ENCODE measurements at places on chromosomes 2 and 18. TPM values are rescaled to one million over a fixed set of nuclear protein-coding genes. Genes with fewer than 3 reads are reported as not detected.

DNA sequence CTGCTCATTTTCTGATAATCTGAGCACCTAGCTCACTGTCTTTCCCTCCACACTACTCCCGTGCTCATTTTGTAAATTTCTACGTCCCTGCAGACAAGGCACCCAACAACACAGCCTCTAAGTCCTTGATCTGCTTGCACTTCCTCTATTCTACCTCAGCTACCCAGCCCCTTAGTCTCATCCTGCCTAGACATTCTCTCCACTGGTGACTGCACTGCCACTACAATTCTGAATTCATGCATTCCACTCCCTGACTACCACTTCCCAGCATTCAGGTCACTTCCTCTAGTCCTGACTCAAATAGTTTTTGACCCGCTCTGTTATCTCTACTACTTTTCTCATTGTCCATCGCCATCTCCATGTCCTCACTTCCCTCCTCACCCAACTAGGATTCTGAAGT, 155.7 kb downstream of the DYM start:
- DNase-seq: no peak

- no peak for DNase-seq
Observed at GRCh38 chr2:37558623-37559022, 112.8 kb downstream of the CDC42EP3 start.

- no peak for DNase-seq
Observed at GRCh38 chr2:187500585-187501359, 52.7 kb upstream of the CALCRL start.

- DNase-seq: no peak
Observed at GRCh38 chr2:229640636-229641035, 73.7 kb downstream of the DNER start.

DNA sequence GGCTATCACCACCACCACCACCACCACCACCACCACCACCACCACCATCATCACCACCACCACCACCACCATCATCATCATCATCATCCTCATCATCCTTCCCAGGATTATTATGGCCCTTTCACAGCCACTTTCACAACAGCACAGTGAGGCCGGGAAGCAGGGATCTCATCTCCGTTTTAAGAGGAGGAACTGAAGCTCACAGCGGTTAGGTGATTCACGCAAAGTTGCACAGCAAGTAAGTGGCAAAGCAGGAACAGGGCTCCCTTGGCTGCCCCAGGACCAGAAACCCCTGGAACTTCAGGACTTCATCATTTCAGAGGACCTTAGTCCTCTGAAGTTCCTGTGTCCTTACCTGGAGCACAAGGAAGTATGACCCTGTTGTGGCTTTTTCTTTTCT, 26.8 kb downstream of the MRPL35 start:
- no peak for DNase-seq

DNA sequence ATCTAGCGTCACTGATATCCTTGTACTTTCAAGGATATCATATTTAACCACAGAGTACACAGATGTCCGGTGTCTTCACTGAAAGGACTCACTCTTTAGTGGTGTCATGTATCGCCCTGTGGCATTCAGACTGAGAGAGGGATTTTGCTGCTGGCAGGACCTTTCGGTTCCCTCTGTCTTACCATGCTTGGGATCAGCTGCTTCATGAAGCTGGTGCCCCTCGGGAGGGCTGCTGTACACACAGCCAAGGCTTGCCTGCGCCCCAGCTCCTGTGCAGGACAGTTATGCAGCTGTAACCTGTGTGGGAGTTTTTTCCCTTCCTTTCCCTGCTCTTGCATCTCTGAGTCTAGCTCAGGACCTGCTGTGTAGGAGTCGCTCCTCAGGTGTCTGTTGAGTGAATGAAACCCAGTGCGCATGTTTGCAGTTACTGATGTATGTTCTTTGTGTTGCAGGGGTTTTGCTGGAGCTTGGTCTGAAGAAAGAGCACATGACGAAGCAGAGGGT, 64.4 kb downstream of the GREB1 start:
- no peak for DNase-seq

DNA sequence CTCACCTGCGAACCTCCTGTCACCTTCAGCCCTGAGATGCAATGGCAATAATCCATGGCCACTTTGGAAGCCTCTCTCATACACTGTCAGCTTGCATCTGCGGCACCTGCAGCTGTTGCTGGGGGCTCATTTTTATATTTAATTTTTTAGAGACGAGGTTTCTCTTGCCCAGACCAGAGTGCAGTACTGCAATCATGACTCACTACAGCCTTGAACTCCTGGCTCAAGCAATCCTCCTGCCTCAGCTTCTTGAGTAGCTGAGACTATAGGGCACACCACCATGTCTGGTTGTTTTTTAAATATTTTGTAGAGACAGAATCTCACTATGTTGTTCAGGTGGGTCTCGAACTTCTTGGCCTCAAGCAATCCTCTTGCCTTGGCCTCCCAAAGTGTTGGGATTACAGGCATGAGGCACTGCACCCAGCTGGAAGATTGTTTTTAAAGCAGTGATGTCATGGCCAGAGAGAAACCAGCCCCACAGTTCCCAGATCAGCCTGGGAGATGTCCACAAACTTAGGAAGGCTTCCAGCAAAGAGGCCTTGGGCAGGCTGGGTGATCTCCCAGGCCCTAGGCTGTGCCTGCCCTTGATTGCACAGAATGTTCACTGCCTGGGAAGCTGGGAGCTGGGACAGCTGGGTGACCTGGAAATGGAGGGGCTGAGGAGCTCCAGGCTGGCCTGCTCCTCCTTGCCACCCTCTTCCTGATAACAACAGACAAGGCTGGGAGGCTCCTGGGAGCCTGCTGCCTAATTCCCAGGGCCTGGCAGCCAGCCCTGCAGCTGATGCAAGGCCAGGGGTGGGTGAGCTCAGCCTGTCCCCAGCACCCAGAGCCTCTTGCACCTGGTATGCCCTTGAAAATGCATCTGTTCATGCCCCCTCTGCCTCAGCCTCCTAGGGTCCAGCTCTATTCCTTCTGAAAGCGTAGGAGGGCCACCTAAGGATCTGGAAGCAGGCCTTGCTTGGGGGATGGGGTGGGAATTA, 27.1 kb downstream of the SH2D6 start:
- peak; percentile 68 for DNase-seq

DNA sequence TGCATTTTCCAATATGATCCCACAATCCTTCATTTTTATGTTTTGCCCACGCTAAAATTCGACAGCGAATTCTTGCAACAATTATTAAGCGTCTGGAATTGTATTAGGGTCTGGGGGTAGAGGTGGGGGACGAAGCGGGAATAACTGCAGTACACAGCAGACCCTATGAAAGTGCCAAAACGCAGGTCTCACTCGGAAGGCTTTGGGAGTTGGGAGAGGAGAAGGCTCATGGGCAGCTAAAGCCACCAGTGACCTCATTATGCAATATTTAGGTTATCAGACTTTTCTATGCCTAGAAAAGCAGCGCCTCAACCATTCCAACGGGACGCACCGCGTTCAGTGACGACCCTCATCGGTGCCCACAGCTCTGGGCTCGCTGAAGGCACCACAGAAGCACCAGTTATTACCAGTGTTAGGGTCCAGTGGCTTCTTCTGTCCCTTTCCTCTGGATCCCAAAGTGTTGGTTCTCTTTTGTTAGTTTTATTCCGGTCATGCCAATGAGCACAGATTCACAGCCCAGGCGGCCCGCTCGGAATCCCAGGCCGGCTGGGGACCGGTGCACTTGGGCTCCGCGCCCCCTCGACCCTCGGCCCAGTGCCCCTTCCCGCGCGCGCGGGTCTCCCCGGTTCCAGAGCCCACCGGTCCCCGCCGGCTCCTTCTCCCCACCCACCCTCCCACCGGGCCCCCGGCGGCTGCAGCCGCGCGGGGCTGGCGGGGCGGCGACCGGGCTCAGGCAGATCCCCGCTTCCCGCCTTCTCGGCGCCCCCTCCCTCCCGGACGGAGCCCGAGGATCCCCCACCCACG, 737 bp upstream of the MAPK4 start:
- DNase-seq: no peak

DNA sequence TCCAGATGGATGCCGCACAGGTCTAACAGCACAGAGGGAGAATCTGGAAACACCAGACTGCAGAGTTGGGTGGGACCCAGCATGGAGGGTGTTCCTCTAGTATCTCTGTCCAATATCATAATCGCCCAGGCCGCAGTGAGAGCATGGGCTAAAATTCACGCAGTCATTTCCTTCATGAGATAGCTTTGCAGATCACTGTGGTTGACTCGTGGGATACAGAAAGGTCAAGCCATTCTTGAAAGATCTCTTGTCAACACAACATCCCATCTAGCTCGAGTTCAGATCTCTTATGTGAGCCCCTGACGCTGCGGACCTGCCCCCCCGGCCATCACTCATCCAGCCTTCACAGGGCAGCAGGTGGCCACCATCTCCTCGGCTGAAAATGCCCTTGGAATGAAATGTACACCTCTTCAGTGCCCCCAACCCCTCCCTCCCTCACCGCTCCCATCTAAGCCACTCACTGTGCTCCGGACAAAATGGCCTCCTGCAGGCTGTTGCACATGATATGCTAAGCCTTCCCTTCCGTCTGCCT, 45.9 kb downstream of the FOSL2 start:
- DNase-seq: no peak

DNA sequence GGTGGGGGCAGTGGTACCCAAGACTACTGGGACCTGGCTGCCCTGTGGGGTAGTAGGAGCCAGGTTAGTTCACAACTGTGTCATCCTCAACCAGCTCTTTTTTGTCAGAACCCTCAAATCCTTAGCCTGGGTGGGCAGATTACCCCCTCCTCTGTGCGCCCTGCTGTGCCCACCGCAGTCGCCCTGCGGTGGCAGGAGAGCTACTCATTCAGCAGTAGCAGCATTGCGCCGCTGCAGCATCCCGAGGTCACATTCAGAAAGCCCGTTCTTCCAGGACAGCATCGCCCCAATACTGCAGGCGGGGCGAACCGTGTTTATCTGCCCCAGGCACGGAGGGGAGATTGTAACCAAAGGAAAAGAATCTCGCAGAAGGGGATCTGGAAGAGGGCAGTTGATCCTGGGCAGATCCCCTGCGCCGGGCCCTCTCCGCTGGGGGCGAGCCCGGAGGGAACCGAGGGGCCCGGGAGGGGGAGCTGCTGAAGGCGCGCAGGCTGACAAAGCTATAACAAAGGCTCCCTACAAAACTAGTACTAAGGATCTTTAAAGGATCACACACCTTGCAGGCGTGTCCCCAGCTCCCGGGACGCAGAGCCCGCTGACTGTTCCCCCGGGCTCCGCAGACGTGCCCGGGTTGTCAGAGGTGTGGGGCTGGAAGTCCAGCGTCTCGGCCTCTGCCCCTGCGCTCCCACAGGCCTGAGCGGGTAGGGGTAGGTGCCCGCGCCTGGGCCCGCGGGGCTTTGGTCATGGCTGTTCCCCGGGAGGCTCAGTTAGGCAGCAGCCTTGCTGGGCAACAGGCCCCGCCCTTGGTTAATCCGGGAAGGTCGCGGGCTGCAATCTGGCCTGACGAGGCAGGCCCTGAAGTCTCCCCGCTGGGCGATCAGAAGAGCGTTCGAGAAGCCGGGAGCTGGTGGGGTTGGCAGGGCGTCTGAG, 13.2 kb downstream of the POU3F3 start:
- no peak for DNase-seq

DNA sequence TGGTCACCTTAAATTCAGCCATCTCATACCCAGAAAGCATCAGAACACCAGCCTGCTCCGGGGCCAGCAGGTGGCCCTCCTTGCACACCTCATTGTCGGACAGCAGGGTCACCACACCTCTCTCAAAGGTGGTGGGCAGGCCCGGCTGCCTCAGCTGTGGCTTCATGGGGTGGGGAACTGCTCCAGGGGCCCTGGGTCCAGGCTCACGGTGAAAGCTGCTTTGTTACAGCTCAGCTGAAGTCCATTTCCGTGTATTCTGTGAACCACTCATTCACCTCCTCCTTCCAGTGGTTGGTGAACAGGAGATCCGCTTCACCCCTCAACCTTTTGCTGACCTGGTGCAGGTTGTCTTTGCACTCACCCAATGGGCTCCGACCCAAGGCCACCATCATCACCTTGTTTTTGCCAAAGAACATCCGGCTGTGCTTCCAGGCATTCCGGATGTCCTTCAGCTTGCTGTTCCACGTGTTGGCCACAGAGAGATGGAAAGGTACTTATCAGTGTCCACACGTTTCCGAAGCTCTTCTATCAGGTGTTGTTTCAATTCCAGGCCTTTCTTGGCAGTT, 78.6 kb upstream of the LDLRAD4 start:
- DNase-seq: no peak

GRCh38 chr2:127185705-127186104, 34.4 kb downstream of the CYP27C1 start:
- DNase-seq: no peak

DNA sequence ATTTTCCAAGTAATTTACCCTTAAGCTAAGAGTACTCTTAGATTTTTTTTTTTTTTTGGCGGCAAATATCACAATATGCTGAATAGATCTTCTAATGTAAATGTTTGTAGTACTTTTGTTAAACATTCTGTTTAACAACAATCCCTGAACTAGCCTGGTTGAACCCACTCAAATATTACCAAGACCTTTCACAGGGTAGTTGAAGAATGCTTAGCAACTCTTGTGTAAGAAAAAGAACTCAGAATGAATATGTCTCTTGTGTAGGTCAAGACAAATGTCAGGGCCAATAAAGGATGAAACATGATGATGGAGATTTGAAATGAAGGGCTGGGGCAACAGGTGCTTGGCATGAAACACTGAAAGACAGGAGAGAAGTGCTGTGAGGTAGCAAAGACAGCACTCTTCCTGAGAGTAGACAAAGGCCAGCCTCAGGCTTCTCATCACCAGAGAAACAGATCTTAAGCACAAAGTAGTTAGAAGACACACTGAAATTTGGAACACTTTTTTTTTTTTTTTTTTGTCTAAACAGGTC, 597.3 kb downstream of the ERBB4 start:
- DNase-seq: no peak

- DNase-seq: no peak
Observed at GRCh38 chr2:134407154-134407890, 153.4 kb downstream of the MGAT5 start.

DNA sequence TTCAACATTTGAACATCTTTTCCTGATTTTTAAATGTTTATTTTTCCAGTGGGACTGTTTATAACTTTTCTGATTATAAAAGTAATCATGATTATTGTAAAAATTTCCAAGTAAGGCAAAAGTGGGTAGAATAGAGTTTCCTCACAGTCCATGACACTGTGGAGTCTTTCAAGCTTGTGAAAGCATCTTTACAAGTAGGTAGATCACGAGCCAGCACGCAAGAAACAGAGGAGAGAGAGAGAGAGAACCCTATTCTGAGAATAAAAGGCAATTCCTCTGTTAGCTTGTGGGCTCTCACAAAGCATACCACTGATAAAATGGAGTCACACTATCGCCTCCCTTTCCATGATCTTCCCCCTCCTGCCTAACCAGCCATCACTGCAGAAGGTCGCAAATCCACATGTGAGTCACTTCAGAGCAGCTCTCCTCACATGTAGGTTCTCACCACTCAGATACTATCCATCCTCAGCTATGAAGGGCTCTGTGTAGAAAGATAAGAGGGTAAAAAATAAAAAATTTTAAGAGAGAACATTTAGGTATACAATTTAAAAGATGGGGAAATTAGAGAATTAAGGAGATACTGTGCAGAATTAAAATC, 40.3 kb downstream of the AAK1 start:
- DNase-seq: no peak

GRCh38 chr2:64675860-64676259, 22.1 kb upstream of the SERTAD2 start:
- no peak for DNase-seq

CTNNA2 gene
- not detected for total RNA-seq

DSG4 gene
- total RNA-seq: not detected

CRYBA2 gene
- total RNA-seq: not detected

B4GALT6 gene
- total RNA-seq: 11.9 TPM

DSG1 gene
- 0.77 TPM for total RNA-seq
